ENCODE measurements at places on chromosomes 4 and X.

DNA sequence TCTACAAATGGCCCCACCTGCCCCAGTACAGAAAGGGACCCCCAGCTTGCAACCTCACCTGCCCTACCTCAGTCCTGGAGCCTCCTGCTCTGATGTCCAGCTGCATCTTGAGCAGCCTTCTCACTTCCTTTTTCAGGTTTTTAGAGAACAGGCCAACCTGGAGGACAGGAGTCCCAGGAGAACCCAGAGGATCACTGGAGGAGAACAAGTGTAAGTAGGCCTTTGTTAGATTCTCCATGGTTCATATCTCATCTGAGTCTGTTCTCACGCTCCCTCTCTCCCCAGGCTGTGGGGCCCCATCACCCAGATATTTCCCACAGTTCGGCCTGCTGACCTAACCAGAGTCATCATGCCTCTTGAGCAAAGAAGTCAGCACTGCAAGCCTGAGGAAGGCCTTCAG lies 3.6 kb downstream of the MAGEA11 start:
- no peak for DNase-seq

- no peak for DNase-seq
Measured at GRCh38 chrX:112851806-112852205, 11.2 kb upstream of the AMOT start.

GRCh38 chrX:97215186-97215585 lies 331.5 kb downstream of the RPA4 start:
- no peak for DNase-seq

DNA sequence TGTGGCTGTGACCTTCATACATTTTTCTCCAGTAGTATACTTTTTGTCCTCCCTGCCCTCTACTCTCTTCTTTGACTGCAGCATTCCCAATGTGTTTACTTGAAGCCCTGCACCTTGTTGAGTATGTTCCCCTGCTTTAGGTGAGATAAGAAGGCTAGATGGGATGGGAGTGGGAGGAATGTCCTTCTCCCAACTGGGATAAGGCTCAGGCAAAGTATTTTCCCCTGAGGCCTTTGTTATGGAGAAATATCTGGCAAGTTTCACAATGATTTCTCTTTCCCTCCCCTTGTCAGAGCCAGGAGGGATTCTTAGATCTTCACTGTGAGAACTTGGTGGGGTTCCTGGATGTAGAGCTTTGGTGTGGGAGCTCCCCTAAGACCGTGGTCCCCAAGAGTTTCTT lies 131.8 kb downstream of the CLCN5 start:
- no peak for DNase-seq

DNA sequence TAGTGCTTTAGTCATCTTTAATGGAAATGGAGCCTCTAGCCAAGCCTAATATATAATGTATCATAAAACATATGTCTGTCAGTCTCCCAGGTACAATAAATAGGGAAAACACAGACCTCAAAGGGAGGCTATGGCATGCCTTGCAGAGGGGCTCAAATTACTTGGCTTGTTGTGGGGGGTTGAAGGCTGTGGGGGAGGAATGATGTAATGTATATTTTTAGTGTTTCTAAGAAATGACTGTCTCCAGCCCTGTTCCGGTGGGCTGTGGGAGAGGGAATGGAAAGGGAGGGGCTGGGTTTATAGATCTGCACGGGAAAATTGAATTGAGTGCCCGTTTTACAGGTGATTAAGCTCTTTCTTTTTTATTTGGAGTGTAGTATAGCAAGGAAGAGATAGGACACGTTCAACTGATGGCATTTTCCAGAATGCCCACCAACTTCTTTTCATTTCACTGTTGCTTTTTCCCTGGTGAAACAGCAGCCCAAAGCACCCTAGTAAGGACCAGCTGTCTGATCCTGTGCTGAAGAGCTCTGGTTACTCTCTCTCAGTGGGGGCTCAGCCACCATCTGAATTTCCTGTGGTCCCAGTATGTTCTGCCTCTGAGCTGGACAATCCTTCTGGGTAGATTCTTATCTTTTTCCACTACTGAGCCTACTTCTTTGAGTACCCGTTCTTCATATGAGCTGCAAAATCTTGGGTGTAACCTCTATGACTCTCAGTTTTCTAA lies 220.7 kb upstream of the CASK start:
- no peak for DNase-seq

GRCh38 chrX:11416600-11416999 lies 123.4 kb downstream of the AMELX start:
- DNase-seq: no peak

- peak; percentile 43 for DNase-seq
Measured at GRCh38 chr4:31086756-31087330, 366.7 kb downstream of the PCDH7 start.

DNA sequence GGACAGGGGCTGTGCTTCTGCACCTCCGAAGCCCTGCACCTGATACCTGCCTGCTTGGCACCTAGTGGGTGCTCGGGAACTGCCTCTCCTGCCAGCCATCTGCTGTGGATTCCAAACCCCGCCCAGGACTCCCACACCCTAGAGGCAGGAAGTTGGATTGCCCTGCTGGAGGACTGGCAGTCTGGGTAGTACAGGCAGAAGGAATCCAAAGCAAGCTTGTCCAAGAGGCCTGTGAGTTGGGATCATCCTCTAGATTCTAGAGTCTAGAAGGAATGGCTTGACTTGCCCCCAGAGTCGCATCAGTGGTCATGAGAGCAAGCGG lies 64.6 kb upstream of the MTM1 start:
- DNase-seq: no peak

- no peak for DNase-seq
Measured at GRCh38 chr4:86432559-86433134, 72.8 kb upstream of the MAPK10 start.

DNA sequence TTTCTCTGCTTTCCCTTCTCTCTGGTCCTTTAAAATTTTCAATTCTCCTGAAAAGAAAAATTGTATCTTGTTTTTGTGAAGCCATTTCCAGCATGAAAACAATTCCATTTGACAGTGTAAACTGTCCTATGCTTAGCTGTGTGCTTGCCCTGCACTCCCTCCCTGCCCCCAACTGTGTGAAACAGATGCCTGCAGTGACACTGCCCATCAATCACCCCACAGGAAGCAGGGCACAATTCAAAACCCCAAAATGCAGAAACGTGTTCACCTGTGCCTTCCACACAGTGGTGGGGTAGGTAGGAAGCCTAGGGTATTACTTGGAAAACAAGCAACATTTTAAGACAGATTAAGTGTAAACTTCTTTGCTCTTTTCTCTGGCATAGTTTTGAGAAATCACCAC lies 6.2 kb upstream of the FHDC1 start:
- no peak for DNase-seq

- DNase-seq: no peak
Measured at GRCh38 chrX:106415276-106415895, 196.4 kb upstream of the RADX start.

GRCh38 chr4:3031357-3032082 lies 42.8 kb downstream of the HTT-AS start:
- no peak for DNase-seq

GRCh38 chr4:53967986-53968385 lies 96.4 kb downstream of the CHIC2 start:
- DNase-seq: no peak

GRCh38 chr4:70515367-70516250 lies 2.8 kb upstream of the AMTN start:
- DNase-seq: no peak

DNA sequence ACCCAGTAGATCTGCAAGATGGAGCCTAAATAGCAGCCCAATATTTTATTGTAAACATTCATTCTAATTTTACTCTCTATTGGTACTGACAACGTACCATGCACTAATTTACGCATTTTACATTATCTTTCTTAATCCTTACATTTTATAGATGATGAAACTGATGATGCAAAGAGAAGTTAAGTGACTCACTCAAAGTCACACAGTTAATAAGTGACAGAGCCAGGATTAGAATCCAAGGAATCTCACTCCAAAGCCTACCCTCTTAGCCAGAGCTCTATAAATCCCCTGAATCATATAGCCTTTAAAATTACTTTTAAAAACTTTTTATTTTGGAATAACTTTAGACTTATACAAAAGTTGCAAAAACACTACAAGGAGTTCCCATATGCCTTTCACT lies 37.6 kb downstream of the PHKA1 start:
- DNase-seq: no peak

GRCh38 chr4:19130866-19131265 lies 1109.3 kb upstream of the LCORL start:
- no peak for DNase-seq

DNA sequence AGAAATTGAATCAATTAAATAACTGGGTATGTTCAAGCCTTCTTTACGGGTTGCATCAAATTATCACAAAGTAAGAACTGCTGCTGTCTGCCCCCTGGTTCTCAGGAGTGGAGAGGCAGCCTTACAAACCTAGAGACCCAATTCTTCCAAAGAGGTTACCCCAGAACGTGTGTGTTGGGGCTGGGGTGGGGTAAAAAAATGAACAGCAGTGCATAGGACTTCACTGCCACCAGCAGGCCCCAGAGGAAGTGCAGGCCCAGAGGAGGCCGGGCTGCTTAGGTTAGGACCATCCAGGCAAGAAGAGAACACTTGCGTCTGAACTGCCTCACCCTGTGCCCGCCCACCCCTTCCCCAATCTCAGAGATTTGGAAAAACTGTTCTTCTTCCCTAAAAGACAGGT lies 1.5 kb upstream of the NWD2 start:
- DNase-seq: no peak

GRCh38 chr4:967113-968104 lies 6.0 kb downstream of the DGKQ start:
- DNase-seq: no peak

GRCh38 chr4:105453550-105454205 lies 20.2 kb downstream of the PPA2 start:
- DNase-seq: no peak

- DNase-seq: no peak
Measured at GRCh38 chr4:147808447-147808846, 76.6 kb downstream of the ARHGAP10 start.

DNA sequence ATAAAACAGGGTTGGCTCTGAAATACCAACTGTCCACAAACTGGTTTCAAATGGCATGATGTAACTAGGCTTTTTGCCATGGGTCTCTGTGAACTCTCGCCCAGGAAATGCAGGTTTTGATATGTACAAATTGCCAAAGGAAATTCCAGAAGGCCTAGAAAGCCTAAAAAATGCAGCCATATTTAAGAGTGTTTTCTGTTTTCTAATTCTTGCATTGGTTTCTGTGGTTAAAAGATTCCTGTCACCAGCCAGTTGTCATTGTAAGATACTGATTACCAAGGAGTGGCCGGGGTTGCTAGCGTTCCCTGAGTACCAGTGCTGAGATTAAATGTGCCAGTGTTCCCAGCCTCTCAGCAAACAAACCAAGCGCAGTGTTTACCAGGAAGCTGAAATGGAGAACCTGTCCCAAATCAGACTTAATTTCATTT lies 53.9 kb upstream of the SORBS2 start:
- DNase-seq: no peak

- DNase-seq: no peak
Measured at GRCh38 chr4:18670034-18670433, 648.5 kb upstream of the LCORL start.

GRCh38 chr4:38664706-38665401 lies 855 bp downstream of the KLF3 start:
- DNase-seq: peak; percentile 69

GRCh38 chr4:61630548-61630947 lies 430.4 kb downstream of the ADGRL3 start:
- no peak for DNase-seq

DNA sequence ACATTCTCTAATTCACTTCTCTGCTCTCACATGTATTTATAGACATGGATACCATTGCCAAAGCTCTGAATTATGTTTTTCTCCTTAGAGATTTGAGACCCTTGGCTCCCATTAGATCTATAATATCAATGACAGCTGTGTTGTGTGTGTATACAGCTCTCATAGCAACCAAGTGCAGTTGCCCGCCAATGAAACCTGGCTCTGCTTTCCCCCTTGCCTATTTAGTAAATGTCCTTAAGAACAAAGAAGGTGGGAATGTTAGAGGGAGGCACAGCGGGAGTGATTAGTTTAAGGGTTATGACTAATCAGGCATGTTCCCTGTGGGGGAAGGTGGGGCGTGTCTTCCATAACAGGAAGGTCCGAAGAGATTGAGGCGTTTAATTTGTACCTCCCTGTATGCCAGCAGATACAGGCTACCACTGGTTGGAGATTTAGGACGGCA lies 100.5 kb upstream of the TBC1D9 start:
- DNase-seq: no peak

GRCh38 chr4:82809619-82810018 lies 11.0 kb upstream of the SCD5 start:
- no peak for DNase-seq

DNA sequence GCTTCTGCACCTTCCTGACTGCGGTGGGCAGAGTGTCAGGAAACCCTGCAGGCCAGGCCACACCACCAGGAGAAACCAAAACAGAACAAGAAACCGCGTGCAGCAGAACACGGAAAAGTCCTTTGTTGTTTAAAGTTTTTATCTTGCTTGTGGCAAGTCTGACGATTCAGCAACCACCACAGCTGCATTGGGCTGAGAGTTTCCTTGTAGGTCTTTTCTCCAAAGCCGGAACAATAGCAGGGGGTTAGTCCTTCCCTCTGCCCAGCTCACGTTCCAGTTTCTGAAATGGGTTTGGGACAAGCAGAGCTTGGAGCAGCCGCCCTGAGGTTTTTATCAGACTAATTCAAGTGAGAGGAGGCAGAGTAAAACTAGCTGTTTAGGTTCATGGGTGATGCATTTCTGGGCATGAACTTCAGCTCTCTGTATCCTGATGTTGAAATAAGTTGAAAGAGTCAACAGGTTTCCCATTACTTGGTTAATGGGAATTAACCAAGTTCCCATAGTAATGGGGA lies 216.9 kb downstream of the PTTG2 start:
- DNase-seq: no peak

GRCh38 chrX:22124098-22124497 lies 92.0 kb downstream of the PHEX start:
- no peak for DNase-seq

DNA sequence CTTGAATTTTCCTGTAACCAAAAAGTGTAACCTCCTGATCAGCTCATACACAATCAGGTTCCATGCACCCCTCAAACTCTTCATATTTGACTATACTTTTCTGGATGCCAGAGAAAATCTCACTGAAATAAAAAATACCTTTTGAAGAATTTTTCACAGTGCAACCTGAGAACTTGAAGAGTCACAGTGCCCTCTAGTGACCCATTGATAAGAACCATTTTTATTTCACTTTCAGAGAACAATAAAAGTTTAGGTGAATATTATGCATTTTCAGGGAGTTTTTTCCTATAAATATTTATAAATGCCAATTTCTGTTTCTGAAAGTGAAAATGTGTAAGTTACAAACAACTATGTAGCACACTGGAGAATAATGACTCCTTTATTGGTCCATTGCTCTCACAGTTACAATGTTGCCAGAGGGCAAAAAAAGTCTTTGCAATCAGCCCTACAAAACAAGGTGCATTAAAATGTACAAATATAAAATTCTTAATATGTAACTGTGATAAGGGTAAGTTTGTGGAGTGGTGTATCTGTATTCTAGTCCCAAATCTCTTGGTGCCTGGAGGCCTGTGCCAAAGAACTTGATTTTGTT lies 153.6 kb upstream of the INTU start:
- no peak for DNase-seq

- DNase-seq: no peak
Measured at GRCh38 chrX:155998116-155998515, 620 bp downstream of the IL9R start.

- no peak for DNase-seq
Measured at GRCh38 chr4:158667651-158668198, 4.0 kb downstream of the C4orf46 start.
